Stimulated activated CD8-positive, alpha-beta memory T cell treated with anti-CD3 and anti-CD28 coated beads, Interleukin-4, amount 100 ng/mL, for 4 hours (primary cell): ENCODE measurements at places on chromosomes 5 and 9.

GRCh38 chr5:141507387-141508091 is 18.7 kb downstream of the PCDHGC5 start:
- no peak for DNase-seq

DNA sequence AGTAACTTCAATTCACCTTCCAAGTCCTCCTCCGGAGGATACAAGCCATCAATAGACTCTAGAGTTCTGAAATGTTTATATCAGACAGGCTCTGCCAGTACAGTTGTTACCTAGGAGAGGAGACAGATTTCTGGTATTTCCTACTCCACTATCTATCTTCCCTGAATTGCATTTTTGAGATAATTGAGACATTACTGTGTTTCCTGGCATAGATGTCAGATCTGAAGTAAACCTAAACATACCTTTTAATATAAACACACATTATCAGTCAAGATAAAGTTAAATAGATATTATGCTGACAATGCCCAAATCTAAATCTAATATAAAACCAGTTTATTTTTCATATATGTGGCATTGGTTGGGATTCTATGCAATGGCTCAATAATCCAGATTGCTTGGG is 8.2 kb upstream of the TYRP1 start:
- no peak for DNase-seq

- no peak for DNase-seq
Observed at GRCh38 chr5:80955082-80955590, 5.0 kb upstream of the RASGRF2 start.

GRCh38 chr9:110188991-110189390 is 19.0 kb downstream of the C9orf152 start:
- no peak for DNase-seq

DNA sequence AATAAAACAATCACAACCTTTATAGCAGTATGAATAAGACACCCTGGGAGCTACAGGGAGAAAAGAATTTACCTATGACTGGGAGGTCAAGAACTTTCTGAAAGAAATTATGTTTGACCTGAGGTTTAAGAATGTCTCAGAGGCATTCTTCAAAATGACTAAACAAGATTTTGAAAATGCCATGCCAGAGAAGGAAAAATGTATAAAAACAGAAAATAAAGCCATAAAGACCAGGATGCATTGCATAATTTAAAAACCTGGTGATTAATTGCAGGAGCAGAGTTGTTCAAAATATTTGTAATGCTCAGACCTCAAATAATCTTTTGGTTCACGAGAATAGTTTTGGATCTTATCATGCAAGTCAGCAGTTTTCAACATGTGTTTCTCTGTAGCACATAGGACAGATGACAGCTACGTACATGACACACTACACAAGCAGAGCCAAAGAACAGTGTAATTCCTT is 954.7 kb upstream of the ARRDC3 start:
- no peak for DNase-seq

DNA sequence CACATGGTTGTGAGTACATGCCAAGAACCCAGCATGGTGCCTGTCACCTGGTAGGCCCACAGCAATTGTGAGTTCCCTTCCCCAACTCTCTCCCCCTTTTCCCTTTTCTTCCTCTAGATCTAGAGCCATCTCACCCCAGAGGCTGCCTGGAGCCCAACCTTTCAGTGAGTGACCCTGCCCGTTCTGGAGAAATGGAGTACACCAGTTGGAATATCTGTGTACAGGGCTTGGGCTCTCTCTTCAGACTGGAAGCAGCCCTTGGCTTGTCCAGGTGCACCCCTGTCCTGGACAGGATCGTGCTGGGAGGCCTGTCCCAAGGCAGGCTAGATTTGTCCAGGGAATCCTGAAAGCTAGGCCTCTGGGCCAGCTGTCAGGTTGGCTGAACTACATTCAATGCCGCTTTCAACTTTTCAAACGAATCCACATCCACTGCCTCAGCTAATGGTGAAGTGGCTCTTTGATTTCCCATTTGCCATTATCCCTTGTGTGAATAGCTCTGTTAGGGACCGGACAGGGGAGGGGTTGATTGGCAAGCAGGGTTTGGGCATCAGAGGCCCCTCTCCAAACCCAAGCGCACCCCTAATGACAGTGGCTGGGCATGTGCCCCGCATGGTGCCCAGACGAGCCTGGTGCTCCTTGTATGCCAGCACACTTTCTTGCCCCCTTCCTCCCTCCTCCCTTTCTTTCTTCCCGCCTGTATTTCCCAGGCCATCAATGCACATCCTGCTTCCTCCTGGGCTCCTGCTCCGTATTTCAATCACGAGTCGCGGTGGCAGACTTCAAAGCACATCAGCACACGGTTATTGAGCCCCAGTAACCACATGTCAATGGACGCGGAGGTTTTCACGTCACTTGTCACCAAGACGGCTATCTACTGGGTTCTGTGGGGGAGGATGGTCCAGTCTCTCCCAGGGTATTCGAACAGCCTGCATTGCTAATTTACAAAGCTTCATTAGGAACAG is 211.2 kb downstream of the DAB2IP start:
- no peak for DNase-seq

GRCh38 chr9:105751761-105752160 is 57.4 kb downstream of the TMEM38B start:
- no peak for DNase-seq
